ENCODE measurements at places on chromosomes 2 and 18.

DNA sequence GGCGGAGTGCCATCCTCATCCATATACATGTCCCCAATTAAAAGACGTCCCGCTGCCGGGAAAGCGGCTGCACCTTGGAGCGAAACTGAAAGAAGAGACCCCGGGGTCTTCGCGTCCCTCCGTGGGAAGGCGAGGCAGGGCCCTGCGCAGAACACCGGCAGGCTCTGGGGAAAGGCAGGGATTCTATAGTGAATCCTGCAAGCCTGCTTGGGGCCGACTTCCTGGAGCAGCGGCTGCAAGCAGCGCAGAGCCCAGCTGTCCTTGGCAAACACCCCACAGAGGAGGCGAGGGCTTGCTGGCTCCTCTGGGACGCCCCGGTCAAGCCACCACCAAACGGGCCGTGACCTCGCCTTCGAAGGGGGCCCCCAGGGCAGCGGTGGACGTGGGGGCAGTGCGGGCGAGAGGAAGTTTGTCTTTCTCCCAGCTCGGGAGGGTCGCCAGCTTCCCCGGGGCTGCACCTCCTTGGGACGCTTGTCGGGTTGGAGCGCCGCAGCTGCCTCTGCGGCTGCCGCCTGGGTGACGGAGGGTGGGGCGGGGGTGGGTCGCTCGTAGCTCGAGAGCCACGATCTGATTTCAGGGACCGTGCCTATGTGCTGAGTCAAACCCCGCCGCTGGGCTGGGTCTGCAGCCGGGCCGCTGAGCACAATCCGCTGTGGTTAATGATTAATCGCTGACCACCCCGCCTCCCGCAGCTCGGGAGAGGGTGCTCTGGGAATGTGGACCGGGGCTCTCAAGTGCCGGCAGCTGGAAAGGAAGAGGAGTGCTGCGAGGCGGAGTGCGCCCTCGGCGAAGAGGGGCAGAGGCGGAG, 486 bp upstream of the GPR39 start:
- peak; percentile 88 for DNase-seq

DNA sequence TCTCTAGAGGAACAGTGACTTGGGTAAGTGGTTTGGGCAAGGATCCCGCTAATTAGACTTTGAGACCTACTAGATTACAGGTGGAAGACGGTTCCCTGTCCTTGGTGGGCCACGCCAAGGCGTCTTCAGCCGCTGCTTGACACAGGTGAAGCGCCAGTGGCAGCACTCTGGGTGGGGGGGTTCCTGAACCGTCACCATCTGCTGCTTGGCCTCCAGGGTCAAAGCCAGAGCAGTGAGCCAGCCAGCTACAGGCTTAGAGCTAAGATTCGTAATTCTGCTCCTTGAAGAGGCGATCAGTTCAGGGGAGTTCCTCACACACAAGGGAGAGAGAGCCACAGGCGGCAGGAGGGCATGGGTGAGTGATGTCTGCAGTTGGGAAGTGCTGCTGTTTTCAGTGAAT, 39.4 kb upstream of the RBM44 start:
- no peak for DNase-seq

DNA sequence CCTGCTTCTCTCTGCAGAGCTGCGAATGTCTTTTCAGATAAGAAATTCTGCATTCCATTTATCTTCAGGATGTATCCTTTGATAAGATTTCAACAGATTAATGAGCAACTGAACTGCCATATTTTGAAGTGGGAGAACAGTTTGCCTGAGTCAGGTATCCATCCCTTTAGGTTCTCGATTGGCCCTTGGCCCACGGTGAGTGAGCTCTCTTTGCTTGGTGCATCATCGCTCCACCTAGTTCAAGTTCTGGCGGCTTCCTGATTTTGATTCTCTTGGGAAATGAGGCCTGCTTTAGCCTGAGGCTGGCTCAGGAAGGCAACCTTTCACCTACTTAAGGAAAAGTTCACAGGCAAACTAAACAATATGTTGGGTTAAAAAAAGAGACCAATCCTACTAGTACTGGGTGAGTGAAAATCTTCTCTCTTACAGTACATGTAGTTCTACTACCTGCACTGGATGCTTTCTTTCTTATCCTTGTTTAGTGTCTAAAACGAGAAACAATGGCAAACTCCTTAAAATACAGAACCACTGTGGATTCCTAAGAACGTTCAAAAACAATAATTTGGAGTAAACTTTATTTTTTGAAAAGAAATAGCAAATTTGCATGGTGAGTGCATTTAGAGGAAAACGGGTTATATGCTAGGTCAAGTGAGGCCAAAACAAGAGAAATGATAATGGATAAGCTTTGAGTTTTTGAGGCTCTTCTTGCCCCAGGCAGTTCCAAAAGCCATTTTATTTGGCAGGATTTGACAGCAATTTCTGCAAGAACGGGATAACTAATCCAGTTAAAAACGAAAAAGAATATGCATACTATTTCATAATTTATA, 837 bp upstream of the ACSL3 start:
- peak; percentile 36 for DNase-seq

- DNase-seq, result no peak
Observed at GRCh38 chr18:74284191-74284979, 7.4 kb downstream of the CYB5A start.

- DNase-seq, result peak; percentile 6
Observed at GRCh38 chr2:226179010-226179409, 620.6 kb downstream of the IRS1 start.

- no peak for DNase-seq
Observed at GRCh38 chr18:78871618-78872017, 108.0 kb upstream of the SALL3 start.

DNA sequence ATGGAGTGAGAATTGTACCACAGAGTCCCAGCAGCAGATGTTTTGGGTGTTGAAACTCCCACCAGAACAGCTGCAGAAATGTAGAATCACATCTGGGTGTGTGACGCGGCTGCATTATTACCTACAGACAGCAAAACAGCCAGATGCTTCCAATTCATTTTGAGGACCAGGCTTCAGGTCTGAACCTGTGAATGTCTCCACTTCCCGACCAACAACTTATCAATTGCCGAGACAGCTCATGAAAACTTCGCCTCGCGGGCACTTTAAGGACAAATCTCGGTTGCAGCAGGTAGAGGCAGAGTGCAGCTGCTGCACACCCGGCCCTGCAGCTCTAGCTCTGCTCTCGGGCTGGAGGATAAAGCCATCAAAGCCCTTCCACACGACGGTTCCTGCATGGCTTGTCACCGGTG, 202.0 kb downstream of the HRH4 start:
- DNase-seq, result no peak

- no peak for DNase-seq
Observed at GRCh38 chr2:152062125-152063091, 36.4 kb downstream of the CACNB4 start.

DNA sequence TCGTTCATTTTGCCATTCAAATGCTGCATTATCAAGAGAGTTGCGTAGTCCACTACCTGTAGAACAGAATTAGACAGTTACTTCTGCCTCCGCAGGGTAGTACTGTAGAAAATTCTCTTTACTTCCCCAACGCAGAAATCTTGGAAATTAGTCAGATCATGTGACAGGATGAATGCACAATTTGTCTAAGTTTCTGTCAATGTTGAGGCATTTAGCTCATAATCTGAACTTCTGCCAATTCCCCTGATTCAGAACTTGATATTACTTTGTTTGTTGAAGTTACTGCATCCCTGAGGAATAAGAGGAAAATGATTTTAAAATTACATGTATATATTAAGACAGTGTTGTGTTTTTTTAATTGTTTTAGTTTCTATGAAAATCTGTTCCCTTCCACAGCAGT, 83.4 kb downstream of the TTC27 start:
- DNase-seq, result no peak

DNA sequence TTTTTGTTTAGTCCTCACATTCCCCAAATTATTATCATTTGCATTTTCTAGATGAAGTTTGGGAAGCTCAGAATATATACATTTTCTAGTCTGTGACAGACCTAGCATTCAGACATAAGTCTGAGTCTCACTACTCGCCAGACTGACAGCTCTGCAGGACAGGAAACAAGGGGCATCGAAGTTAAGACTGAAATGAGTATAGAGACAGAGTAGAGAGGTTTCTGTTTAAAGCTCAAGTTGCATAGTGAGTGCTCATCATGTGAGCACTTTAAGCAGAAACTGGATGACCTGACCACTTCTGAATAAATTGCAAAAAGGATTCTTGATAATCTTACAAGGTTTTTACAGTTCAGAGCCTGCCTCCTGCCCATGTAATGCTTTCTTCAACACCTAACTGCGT, 1.1 kb downstream of the HADHB start:
- no peak for DNase-seq

DNA sequence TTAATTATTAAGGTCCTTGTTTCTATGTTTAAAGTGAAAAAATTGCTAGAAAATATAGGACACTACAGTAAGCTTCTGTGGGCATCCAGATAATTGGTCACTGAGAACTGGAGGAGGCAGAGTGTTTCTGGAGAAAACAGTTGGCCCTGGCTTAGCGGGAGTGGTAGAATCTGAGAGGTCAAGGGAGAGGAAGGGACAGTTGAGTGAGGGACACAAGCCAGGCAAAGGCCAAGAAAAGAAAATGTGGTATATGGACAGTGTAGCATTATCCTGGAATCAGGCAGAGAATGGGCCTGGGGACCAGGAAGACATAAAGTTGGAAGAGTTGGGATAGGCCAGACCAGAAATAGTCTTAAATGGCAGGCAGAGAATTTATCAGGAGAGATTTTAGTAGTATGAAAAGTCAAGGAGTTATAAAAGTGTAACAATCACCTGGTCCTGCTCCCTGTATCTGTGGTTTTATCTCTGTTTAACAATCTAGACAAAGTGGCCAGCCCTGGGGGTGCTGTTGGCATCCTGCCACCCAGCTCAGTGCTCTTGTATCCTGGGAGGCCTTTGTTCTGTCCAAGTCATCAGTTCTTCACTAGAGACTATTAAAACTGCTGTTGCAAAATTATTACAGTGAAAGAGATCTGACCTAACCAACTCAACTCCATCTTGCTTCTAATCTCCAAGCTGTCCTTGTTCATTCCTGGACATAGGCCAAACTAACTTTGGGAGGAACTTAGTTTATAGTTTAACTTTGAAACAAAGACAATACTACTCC, 15.4 kb upstream of the MSGN1 start:
- no peak for DNase-seq

DNA sequence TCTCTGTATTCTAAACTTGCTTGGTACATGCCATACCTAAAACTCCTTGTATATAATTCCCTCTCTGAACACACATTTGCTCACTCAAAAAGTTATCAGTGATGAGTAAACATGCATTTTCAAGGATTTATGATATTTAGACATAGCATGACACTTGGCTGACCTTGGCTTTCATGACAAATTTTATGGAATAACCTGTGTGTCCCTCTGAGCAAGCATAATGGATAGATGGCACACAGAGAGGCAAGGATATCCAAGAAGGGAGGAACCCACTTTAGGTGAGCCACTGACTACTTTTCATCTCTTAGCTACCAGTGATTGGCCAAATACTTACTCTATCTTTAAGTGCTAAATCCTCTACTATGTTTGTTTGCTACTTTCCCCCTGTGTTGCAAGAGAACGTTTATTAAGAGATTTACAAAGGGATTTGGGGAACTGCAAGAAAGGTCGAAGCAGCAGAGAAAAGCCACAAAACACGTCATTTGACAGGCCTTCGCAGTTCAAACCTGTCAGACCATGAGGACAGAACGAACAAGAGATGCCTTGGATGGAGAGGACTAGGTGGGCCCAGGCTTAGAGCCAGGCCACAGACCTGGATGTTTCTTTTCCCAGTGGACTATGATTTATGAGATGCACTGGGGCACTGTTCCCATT, 379.9 kb downstream of the NBAS start:
- no peak for DNase-seq

- DNase-seq, result no peak
Observed at GRCh38 chr2:222442665-222443064, 18.3 kb downstream of the SGPP2 start.
